ENCODE measurements at places on chromosomes 1 and 21.

DNA sequence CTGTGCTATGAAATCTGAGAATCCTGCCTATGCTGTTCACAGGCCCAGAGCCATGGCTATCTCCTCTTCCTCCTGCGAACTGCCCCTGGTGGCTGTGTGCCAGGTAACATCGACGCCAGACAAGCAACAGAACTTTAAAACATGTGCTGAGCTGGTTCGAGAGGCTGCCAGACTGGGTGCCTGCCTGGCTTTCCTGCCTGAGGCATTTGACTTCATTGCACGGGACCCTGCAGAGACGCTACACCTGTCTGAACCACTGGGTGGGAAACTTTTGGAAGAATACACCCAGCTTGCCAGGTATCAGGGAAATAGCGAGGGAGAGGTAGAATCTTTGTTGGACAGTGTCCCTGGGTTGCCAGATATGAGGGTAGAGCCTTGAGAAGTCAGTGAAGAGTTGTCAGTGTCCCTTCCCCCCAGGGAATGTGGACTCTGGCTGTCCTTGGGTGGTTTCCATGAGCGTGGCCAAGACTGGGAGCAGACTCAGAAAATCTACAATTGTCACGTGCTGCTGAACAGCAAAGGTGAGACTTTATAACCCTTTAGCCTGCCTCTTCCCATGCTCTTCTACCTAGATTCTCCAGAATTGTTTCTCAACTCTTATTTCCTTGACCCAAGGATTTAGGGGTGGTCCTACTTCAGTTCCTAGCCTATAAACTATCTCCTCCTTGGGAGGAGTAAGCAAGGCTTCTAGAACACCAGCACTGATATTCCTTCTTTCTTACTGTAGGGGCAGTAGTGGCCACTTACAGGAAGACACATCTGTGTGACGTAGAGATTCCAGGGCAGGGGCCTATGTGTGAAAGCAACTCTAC lies 1.4 kb downstream of the NIT1 start:
- peak; percentile 47 for DNase-seq

DNA sequence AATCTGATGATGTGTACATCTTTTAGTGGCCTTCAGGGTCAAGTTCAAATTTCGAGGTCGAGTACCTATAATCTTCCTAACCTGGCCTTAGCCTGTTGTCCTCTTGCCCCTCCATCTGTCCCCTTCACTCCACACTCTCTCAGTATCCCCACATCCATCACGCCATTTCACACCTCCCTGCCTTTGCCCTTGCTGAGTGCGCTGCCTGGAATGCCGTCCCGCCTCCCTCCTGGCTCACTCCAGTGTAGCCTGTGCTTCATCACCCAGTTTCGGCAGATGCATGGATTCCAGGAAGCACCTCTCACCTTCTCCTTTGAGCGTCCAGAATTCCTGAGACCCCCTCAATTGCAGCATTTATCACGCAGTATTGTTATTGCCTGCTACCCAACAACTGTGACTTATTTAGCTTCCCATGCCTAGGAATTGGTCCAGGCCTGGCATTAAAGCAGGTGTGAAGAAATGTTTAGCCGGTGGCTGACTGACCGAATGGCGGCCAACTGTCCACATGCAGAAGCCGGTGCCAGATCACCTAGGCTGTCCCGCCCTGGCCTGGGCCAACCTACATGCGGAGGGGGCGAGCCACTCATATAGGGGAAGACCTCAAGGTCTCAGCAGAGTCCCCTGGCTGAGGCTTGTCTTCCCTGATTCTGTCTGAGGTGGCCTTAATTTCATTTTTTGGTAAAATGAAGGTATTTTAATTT lies 34.5 kb downstream of the MYOM3 start:
- no peak for DNase-seq

GRCh38 chr1:154941333-154942013 lies 5.0 kb upstream of the PMVK start:
- DNase-seq = no peak

DNA sequence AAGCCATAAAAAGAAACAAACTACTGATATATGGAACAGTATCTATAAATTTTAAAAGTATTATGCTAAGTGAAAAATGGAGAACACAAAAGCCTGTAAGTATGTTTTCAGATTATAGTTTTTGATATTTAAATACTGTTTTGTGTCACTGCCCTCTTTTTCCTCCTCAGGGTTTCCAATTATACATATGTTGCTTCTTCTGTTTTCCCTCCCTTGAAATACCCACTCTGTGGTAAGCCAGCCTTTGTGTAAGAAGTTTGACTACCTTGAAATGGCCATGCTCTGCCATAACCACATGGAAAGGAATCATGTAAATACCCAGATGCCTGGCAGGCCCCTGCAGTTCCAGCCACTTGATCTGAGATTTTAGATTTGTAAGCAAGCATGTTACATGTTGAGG lies 248.3 kb downstream of the AKT3 start:
- no peak for DNase-seq

DNA sequence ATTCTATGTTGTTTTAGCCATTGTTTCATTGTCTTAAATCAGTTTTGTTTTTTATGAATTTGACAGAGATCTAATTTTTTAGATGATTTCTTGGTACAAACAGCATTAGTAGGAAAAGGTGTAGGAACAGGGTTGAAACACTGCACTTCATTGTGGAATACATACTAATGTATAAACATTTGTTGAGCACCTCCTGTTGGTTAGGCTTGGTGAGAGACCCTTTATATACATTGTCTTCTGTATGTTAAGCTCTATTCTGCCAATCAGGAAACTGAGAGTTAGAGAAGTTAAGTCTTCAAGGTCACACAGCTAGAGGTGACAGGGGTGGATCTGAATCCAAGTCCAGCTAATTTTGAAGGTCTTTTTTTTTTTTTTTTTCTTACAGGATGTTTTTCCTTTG lies 192.7 kb downstream of the VPS13D start:
- DNase-seq = no peak

DNA sequence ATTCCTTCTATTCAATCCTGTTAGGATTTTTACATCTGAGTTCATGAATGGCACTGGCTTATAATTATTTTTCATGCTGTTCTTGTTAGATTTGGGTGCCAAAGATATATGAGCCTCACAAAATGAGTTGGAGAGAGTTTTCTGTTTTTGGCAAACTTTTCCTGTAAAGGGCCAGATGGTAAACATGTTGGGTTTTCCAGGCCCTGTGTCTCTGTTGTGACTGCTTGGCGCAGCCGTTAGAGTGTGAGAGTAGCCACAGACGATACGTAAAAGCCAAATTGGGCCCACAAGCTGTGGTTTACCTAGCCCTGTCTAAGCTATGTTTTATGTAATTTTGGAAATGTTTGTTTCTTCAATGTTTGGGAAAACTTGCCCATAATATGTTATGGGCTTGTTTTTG lies 15.6 kb upstream of the CA6 start:
- DNase-seq = no peak

- no peak for DNase-seq
These were observed 97.2 kb downstream of the ZFYVE9 start for GRCh38 chr1:52238887-52239707.

DNA sequence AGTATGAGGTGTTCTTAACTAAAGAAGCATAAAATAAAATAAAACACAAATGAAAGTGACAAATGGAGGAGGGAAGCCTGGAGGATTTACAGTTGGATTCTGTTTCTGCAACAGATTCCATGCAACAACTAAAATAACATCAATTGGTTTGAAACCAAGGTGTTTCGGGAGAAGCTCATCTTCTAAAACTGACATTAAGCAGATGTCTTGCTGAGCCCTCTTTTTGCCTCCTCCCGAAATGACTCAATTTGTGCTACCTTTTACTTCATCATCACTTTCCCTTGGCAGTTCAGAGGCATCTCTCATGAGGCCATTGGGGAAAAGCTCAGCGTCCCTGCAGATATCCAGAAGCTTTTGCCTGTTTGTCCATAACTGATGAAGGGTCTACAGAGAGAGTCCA lies 121.6 kb upstream of the ADAR start:
- DNase-seq = no peak

DNA sequence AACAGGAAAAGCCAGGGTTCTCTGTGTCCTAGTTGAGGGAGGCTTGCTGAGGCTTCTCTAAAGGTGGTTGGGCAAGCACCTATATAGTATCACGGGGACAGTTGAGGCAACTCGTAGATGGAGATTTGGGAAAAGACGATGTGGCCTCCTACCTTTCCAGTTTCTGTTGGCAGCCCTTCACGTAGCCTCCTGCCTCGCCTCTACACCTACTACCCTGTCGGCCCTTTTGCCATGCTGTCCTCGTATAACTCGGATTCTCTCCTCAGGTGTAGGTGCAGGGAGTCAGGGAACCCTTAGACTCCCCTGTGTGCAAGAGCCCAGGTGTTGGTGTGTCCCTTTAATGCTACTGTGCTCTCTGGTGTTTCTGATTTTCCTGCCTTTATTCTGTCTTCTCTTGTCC lies 10.3 kb downstream of the ZNF692 start:
- no peak for DNase-seq

- no peak for DNase-seq
These were observed 34.7 kb upstream of the TNFRSF1B start for GRCh38 chr1:12132078-12132477.

GRCh38 chr21:43975469-43976098 lies 36.5 kb upstream of the TRAPPC10 start:
- DNase-seq = peak; percentile 82

DNA sequence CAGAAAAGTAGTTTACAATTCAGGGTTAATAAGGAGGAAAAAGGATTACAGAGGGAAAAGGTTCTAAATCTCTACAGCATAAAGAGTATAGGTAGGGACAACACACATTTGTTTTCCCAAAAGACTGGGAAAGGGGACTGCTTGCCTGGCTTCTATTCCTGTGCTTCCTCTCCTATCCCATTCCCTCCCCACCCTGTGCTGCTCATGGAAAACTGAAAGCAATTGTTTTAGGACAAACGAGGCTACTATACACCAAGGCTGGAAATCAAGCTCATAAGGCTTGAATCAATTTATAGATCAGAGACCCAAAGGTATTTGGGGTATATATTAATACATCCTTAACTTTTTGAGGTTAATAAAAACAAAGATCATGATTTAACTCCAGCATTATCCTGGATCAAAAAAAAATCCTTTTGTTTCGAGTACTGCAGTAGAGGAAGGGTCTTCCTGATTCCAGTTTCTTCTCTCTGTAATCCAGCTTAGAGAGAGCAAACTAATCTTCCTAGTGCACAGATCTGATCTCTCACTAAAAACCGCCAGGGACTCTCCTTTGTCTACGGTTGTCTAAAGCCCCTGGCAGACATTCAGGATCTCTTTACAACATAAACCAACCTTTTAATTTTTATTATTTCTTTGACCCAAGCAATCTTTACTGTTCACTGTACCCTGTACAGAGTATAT lies 37.4 kb upstream of the A3GALT2 start:
- DNase-seq = no peak

DNA sequence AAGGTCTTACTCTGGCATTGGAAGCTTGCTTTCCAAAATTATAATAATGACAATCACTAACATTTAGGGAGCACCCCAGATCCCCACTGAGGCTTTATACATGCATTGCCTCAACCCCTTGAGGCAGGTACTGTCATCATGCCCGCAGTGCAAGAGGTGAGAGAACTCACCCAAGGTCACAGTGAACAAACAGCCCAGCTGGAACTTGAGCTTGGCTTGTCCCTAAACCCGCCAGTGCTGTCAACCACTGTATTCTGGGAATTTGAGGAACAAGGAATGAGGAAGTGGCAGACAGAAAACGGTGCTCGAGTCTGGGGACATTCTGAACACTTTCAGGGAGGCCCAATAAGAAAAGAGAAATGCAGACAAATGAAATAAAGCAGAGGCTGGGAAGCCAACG lies 34.6 kb upstream of the TLR5 start:
- no peak for DNase-seq

- DNase-seq = no peak
These were observed 179.8 kb downstream of the DYRK1A start for GRCh38 chr21:37546299-37546908.

- no peak for DNase-seq
These were observed 20.2 kb downstream of the MRPL37 start for GRCh38 chr1:54220004-54220811.

GRCh38 chr21:42644223-42645208 lies 8.9 kb upstream of the PDE9A start:
- no peak for DNase-seq

DNA sequence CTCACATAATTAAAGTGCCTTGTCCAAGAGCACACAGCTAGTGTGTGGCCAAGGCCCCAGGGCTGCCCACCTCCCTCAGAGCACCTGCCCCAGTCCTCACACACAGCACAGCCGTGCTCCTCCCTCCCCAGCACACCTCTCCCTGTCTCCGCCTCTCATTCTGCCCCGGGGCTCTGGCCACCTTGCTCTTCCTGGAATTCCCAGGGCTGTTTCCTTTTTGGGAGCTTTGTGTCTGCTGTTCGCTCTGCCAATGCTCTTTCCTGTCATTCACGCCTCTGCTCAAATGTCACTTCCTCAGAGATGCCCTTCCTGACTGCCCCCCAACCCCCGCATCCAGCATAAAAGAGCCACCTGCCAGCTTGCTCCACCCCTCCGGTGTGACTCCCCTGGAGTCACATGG lies 13.3 kb downstream of the SLC6A17 start:
- no peak for DNase-seq

DNA sequence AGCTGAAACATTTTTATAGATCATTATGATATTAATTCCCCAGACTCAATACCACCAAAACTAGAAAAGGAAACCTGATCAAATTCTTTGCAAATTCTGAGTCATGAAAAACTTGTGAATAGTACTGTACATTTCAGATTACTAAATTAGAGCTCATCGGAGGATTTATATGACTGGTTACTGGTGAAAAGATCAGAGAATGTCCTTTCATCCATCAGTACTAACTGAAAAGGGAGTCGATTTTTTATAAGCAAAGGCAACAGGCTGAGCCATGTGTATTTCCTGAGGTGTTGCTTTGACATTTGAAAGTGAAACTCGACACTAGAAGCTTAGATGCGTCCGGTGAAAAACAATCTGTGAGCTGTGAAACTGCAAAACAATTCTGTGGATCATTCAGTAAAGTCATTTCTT lies 155.7 kb downstream of the TNFSF18 start:
- peak; percentile 51 for DNase-seq

- no peak for DNase-seq
These were observed 20.7 kb downstream of the NR5A2 start for GRCh38 chr1:200048244-200048643.

GRCh38 chr1:174984952-174985351 lies 14.8 kb upstream of the CACYBP start:
- DNase-seq = no peak

DNA sequence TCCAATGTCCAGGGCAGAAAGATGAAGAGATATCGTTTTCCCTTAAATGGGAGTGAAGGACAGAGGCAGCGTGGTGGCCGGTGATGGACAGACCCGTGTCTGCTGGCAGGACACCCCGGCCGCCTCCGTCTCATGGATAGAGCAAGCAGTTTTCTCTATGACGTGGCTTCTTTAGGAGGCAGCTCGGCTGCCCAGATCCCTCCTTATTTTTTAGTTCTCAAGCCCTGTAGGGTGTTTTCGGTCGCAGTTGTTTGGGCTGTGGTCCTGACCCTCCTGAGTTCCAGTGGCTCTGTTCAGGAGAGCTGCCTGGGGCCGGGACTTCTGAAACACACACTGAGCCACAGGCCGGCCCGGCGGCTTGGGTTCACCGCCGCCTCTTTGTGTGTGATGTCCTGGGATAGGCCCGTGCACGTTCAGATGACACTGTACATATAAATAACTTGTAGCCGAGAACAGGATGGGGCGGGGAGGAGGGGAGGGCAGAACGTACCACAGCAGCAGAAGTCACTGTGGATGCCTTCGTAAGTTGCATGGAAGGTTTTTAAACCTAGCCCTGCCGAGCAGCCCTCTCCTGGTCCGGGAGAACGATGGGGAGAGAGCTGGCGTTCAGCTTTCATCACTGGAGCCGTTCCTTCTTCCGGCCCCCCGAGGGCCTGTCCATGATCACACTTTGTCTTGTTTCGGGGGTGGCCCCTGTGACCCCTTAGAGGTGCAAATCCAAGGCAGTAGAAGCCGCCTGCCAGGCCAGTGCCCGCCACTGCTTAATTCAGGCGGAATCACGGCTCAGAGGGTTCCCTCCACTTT lies 65.2 kb downstream of the SIK1 start:
- DNase-seq = peak; percentile 18

- peak; percentile 71 for DNase-seq
These were observed at the start of gene LY9 for GRCh38 chr1:160795951-160796383. Gene LY9 (plus strand): TSS chr1:160796174. CDS start chr1:160796188, 14 bp downstream.

Data from stimulated activated naive CD8-positive, alpha-beta T cell treated with anti-CD3 and anti-CD28 coated beads, Interleukin-15, amount 100 ng/mL, for 72 hours (primary cell).